ENCODE measurements at places on chromosomes 1 and 21.

- peak; percentile 34 for DNase-seq
These were observed 37.3 kb downstream of the CHAF1B start for GRCh38 chr21:36422279-36423098.

GRCh38 chr1:87539147-87539546 is 210.5 kb downstream of the LMO4 start:
- no peak for DNase-seq

GRCh38 chr1:153261281-153262069 is 2.0 kb downstream of the LORICRIN start:
- DNase-seq = no peak

DNA sequence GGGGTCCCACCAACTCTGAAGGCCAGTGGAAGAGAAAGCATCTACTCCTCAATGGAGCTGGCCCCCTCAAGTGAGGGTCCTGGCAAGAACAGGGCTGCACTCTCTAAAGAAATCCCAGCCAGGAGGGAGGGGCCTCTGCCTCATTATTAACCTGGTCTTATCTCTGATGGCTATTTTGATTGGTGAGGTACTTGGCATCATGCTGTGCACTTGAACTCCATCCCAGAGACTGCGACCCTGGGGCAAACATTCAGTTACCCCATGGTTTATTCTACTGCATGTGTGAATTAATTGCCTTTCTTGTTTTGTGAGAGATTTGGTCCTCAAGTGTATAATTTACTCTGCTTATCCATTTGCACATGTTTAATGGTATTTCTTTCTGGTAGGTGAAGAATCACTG is 55.0 kb upstream of the ETV3 start:
- DNase-seq = no peak

- no peak for DNase-seq
These were observed 59.5 kb upstream of the LAPTM5 start for GRCh38 chr1:30817077-30817438.

GRCh38 chr1:93531193-93531592 is 83.3 kb downstream of the FNBP1L start:
- DNase-seq = no peak

DNA sequence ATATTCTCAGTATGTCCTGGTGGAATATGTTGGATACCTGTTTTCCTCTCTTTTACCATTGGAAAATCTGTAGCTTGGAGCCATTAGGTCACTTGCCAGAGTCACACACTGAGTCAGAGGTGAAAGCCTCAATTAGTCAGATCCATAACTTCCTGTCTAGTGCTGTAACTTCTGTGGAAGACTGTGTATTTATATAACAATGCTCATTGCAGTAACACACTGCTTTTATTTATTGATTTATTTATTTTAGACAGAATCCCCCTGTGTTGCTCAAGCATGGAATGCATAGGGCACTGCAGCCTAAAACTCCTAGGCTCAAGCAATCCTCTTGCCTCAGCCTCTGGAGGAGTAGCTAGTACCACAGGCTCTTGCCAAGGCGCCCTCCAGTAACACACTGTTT is 1.3 kb upstream of the DOCK7 start:
- DNase-seq = peak; percentile 51

Measured in HCT116 (cell line).